ENCODE measurements at places on chromosomes 5 and 9.

DNA sequence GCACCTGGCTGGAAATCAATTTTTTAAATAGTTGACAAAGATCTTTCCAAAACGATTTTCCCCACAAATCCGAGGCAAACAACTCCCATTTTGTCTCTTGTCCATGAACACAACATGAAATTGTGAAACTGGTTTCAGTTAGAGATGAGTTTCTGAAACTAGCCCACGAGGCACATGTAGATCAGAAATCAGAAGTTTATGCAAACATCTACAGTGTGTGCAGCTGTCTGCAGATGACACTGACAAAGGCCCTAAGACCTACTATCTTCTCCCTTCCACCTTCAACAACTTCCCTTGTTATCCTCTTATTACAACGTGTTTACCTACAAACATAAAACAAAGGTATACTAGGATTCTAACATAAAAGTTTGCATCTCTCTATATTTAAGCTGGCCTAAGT lies 183.3 kb downstream of the DIRAS2 start:
- DNase-seq, result no peak

DNA sequence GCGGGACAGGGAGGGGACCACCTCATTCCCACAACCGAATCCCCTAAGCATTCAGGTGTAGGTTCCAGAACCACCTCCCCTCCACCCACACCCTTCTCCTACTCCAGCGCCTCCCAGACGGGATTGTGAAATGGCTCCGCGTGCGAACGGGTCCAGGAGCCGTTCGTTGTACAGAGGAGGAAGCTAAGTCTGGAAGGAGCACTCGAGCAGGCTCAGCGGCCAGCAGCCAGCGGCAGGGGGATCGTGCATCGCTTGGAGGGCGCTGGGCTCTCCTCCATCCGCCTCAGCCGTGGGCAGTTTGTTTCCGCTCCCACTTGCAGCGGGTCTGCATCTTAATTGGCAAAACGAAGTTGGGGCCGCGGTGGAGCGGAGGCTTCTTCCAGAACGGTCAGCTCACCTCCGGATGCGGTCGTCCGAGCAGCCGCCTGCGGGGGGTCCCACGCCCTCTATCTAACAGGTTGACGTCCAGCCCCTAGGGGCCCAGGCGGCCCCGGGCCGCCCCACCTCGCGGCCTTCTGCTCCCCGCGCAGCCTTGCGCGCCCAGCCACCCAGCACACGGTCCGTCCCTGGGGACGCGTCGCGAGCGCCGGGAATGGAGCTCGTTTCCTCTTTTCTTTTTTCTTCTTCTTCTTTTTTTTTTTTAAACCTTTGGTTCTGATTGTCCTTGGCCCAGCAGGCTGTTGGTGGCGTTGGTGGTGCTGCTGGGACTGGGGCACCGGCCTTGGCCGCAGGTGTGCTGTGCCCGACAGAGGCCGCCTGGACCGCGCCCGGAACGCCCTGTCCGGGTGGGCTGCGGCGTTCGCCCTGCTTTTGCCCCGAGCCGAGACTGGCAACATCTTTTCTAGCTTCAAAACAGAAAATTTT lies 3.9 kb upstream of the BARX1 start:
- DNase-seq, result no peak

- DNase-seq, result no peak
These were observed 737 bp downstream of the NANS start for GRCh38 chr9:98057138-98057799.

GRCh38 chr5:164672931-164673694 lies 1167.7 kb downstream of the MAT2B start:
- DNase-seq, result no peak

DNA sequence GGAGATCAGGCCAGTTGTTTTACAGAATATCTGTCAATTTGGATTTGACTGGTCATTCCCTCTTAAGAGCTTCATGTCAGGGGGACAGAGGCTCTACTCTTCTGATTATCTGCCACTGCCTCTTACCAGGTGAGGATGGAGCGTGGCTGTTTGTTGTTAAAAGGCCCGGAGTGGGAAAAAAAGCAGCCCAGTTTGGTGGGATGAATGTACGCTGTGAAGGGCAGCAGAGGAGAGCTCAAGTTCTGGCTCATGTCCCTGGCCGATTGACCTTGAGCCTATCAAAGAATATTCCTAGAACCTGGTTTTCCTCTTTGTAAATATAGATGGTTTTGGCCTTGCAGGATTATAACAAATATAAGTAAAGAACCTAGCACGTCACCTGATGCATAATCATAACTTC lies 16.3 kb upstream of the SHB start:
- no peak for DNase-seq

DNA sequence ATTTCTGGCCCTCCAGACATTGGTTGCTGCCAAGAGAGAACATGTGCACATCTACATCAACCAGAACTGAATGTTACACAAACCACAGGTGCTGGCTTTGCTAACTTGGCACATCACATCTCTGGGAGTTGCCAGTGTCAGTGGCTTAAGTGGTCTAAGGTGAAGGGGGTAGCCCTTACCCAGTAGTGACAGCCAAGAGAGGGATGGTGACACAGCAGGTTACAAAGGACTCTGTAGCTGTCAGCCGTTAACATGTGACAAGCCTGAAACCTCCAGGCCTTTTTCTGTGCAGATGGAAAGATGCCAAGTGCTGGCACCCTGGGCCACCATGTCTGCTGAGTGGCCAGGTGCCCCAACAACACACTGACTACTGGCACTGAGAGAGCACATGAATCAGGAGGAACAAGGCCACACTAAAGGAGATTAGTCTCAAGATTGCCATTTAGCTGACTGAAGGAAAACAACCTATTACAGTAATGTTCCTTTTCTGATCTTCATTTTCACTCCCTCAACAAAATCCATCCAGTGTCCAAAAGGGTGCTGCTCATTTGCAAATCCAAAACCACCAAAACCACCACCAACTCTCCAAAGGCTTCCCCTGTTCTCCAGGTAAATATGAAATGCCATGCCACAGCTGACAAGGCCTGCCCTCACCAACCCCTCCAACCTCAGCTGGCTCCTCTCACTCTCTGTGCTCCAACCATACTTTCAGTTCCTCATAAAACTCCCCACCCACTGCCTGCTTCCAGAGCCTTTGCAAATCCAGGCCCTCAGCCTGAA lies 20.2 kb downstream of the SIL1 start:
- no peak for DNase-seq

GRCh38 chr5:31664566-31664965 lies 25.6 kb downstream of the PDZD2 start:
- DNase-seq, result no peak

- DNase-seq, result no peak
These were observed 8.4 kb downstream of the SLC2A6 start for GRCh38 chr9:133470427-133470924.

- no peak for DNase-seq
These were observed 12.9 kb downstream of the RGMB start for GRCh38 chr5:98786191-98786853.

GRCh38 chr9:91795598-91796241 lies 154.3 kb downstream of the ROR2 start:
- DNase-seq, result no peak

DNA sequence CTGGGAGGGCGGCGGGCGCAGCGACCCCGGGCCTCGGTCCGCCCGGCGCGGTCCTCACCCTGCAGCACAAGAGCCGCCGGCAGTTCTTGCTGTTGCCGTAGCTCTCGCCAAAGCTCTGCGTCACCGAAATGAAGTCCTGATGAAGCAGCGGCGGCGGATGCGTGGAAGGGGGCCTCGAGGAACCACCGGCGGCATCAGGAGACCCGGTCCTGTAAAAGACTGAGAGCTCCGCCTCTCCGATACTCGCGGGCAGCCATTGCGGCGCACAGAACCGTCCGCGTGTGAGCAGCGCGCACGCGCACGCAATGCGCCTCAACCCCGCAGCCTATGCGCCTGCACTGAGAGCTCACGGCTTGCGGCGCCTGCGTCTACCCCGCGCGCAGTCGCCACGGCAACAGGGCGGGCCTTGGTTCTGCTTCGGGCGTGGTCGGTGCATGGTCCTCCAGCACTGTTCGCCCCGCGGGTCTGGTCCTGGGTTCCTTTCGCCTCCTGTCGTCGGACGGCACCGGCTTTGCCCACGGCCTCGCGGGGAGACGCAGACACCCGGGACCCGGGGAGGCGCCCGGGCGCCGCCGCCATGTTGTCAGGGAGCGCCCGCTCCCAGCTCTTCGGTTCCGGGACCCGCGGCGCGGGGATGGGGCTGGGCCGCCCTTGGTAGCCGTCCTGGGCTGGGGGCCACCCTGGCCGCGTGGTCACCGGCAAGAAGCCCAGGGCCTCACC lies 9.3 kb upstream of the GRIN1 start:
- DNase-seq, result peak; percentile 82

- no peak for DNase-seq
These were observed 121.3 kb downstream of the RASGRF2 start for GRCh38 chr5:81081461-81081835.

GRCh38 chr5:127875235-127876021 lies 172.2 kb downstream of the CCDC192 start:
- DNase-seq, result no peak

DNA sequence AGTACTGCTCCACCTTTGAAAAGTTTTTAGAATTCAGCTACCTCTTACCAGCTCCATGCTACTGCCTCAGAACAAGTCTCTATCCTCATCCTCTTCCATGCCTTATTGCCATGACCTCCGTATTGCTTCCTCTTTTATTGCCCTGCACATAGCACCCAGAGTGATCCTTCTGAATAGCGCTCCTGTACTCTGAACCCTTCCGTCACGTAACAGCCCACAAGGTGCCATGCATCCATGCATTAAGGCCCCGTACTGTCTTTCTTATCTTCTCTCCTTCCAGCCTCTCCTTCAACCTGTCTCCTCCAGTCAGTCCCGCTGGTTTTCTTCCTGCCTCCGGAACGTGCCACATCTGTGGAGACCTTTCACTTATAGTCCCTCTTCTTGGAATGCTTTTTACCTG lies 273.3 kb upstream of the SEMA6A start:
- DNase-seq, result no peak

GRCh38 chr5:129499208-129499852 lies 39.2 kb downstream of the ADAMTS19 start:
- no peak for DNase-seq

DNA sequence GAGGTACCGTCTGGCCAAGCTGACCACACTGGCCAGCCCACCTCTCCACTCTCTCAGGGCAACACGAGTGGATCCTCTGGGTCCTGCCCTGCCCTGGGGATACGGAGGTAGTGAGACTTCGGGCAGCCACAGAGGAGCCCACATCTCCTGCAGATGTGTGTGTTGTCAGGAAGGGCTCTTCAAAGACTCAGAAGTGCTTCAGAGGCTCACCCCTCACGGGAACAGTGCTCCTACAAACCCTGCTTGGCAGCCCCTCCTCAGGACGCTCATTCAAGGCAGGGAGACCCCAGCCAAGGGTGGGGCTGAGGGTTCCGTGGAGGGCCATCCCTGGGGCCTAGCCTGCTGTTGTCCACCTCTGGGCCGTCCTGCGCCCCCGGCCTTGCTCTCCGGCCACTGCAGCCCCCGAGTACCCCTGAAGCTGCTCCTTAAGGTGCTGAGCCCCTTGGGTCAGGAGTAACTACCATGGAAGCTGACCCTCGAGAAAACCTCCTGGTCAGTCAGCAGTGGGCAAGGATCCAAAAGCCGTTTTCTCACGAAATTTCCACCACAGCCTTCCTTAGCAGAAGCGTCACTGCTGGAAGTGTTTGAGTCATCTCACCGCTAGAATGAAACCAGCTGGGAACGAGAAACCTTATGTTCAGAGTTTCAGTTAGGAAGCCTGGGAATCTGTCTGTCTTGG lies 23.2 kb upstream of the LRRC14B start:
- no peak for DNase-seq

DNA sequence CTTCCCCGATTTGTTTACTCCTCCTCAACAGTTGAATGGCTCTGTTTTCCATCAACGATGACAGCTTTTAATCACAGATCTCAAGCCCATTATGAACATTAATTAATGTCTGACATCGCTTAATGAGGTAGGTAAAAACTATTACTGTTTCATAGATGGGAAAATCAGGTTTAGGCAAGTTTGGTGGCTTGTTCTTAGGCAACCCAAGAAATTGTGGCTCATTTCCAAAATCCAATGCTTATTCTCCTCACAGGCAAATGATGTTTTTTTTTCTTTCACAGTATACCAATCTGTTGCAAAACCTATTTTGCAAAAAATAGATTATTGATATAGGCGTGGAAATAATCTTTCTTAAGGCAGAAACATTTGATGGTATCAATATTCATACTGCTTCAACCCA lies 70.8 kb upstream of the CHD1 start:
- no peak for DNase-seq

DNA sequence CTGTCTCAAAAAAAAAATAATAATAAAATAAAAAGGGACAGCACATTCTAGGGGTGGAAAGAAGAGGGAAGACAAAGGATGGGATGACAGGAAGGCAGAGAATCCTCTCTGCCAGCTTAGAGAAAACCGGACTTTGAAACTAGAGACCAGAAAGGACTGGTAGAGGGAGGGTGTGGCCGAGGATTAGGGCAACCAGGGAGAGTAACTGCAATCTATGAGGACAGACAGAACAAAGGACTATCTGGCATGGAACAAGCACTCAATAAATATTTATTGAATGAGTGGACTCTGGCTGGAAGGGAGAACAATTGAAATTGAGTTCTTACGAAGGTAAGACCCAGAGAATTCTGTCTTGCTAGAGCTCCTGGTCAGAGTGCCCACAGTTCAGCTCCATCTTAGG lies 2.4 kb downstream of the GBA2 start:
- no peak for DNase-seq

GRCh38 chr5:34655354-34655991 lies 655 bp upstream of the RAI14 start:
- DNase-seq, result no peak

DNA sequence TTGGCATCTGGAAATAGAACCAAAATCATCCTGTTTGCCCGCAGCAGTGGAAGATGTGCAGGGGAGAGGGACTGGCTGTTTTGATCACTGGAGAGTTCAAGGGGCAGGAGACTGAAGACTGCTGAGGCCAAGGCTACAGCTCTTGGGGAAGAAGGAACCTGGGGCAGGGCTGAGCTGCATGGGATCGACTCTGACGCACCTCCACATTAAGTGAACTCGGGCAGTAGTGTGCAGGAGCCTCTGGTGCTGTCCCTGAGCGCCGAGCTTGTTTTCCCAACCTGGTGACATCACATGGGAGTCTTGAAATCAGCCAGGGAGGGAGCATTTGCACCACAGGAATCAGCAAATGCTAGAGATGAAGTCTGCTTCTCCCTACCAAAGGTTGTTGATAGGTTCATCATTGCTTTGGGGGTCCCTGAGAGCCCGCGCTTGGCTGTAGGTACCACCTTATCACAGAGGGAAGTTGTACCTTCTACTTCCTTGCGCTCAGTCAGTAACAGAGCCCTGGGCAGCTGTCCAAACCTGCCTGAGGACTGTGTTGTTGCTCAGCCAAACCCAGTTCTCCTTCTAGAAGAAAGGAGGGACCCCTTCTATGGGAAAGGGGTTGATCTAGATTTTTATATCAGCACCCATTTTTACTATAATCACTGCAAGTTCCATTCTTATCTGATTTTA lies 52.3 kb upstream of the CTSL start:
- DNase-seq, result no peak

DNA sequence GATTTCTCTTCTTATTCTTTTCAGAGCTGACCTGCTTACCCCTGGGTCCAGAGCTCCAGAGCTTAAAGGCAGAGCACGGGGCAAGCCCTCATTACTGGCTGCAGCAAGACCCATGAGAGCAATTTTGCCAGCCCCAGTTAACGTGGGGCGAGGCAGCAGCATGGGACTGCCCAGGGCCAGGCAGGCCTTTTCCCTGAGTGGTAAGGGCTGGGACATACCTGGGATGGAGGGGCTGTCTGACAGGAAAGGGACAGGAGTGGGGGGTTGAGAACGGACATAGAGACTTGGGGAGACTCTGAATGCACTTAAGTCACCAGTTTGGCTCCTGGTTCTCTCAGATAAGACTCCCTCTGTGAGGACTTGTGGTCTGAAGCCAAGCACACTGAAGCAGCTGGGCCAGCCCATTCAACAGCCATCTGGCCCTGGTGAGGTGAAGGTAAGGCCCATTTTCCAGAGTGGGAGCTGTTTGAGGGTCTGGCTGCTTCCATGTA lies 26.2 kb downstream of the HMGXB3 start:
- no peak for DNase-seq
